ENCODE measurements at places on chromosomes 2 and 18.

GRCh38 chr2:231633241-231633976 lies 40.7 kb downstream of the TEX44 start:
- DNase-seq = no peak

DNA sequence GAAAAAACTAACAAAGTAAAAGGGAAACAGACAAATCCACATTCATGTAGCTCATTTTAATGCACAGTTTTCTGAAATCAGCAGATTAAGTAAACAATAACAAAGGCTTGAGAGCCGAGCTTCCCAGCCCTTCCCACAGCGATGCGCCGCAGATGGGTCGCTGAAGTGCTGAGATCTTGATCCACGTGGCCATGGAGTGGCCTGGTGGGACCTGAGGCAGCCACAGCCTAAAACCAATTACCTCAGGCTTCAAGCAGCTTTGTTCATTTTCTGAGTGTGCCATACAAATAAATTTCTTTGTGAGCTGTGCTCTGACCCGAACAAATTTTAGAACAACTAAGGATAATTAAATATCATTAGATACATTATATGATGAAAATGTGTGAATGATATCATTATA lies 25.6 kb upstream of the CYRIA start:
- DNase-seq = no peak

DNA sequence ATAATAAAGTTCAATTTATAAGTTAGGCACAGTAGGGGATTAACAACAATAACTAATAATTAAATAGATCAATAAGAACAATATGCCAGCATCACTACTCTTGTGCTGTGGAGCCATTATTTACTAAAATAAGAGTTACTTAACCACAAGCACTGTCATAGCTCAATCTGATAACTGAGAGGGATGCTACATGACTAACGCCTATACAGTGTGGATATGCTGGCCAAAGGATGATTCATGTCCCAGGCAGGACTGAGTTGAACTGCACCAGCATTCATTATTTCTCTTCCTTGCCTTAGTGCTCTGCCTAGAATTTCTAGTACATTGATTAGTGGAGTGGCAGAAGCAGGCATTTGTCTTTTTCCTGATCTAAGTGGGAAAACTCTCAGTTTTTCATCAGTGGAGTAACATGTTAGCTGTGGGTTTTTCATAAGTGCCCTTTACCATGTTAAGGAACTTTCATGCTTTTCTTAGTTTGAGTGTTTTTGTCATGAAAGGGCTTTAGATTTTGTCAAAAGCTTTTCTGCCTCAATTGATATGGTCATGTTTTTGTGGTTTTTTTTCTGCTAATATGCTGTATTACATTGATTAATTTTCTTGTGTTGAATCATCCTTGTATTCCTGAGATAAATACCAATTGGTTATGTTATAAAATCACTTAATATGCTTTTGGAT lies 21.7 kb downstream of the KIAA1328 start:
- no peak for DNase-seq

- no peak for DNase-seq
These were observed 129.5 kb downstream of the PAX3 start for GRCh38 chr2:222169346-222169745.

GRCh38 chr2:225040142-225040541 lies 2.1 kb downstream of the DOCK10 start:
- DNase-seq = no peak

GRCh38 chr18:52367953-52368742 lies 28.2 kb downstream of the DCC start:
- no peak for DNase-seq

DNA sequence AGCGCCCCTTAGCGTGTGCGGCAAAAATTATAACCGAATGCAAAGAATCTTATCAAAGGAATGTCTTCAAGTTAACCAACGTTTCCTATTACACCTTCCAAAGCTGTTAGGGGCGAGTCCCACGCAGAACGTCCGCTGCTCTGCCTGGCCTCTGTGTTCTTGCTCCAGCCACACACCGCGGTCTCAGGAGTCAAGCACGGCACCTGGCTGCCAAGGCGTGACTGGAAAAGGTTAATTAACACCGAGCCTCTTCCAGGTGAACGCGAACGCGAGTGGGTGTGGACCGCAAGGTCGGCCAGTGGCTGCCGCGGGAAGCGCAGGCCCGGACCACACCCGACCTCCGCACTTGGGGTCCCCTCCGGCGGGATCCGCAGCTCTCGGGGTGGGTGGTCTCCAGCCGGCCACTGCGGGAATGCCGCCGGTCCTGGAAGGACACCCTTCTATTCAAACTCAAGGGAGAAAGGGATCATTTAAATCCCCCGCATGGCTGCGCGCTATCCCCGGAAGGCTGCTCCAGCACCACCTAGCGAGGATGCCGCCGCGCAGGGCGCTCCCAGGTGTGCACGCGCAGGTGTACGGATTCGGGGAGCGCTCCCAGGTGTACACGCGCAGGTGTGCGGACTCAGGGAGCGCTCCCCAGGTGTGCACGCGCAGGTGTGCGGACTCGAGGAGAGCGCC lies 830 bp downstream of the CYB5A start:
- no peak for DNase-seq

GRCh38 chr2:28311660-28312249 lies 80.9 kb upstream of the FOSL2 start:
- no peak for DNase-seq

GRCh38 chr2:25787020-25787419 lies 91.3 kb downstream of the ASXL2 start:
- no peak for DNase-seq

DNA sequence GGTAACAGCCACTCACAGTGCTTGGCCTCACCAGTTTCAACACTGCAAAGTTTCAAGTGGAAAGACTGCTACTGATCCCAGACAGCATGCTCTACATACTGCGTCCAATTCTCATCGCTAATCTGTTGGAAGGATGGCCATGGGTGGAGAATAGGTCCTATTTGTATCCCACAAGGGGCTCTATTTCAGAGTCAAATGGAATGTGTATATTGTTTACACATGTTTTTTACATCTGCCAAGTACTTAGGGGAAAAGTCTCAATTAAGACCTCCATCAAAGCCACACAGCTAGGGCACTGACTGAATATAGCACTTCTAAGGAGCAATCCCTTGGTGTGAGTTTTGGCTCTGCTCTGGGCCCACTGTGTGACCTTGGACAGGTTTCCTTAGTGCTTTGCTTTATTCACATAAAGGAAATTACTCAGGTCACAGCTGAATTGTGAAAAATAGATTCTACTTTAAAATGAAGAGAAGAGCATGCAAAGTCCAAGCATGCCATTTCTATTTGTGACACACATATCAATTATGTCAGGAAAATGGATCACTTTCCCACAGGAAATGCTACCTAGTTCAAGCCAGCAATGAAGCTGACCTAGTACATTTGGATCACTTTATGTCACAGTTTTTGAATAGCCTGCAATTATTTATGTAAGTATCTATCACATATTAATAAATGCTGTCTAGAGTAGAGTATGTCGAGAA lies 112.9 kb upstream of the STK17B start:
- no peak for DNase-seq

- no peak for DNase-seq
These were observed 40.6 kb upstream of the SNED1 start for GRCh38 chr2:240957656-240958365.

- no peak for DNase-seq
These were observed 34.6 kb downstream of the ADCY3 start for GRCh38 chr2:24885221-24886125.

DNA sequence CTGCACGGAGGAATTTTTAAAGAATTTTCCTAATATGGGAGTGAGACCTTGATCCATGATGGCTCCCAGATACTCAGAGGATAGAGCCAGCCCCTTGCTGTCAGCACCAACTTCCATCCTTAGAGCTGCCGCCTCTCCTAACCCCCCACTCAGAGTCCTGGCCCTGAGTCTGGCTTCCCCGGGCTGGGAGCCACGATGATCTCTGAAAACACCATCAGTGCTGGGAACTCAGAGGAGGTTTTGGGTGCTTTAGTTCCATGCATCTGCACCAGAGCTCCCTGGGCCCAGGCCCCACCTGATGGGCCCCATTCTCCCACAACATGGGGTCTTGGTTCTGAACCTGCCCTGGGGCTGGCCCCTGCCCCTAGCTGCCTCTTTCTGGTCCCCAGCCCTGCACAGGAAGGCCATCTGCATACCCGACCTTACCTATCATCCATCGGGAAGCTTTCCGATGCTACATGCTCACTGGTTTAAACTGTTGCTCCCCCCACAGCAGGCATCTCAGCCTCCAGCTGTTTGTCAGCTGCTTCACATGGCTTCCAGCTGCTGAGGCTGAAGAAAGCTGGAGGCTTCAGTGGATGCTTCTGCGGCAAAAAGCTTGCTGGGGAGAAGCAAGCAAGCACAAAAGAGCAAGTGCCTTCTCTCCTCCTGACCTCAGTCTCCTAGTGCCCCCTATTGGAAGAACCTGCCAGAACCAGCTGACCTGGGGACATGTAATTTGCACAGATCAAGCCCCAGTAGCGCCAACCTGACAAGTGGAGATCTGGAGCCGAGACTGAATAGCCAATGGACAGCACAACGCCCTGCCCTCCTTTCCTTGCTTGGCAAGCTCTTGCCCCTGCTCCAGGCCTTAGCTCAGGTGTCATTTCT lies 24.2 kb upstream of the RHOB start:
- DNase-seq = no peak

DNA sequence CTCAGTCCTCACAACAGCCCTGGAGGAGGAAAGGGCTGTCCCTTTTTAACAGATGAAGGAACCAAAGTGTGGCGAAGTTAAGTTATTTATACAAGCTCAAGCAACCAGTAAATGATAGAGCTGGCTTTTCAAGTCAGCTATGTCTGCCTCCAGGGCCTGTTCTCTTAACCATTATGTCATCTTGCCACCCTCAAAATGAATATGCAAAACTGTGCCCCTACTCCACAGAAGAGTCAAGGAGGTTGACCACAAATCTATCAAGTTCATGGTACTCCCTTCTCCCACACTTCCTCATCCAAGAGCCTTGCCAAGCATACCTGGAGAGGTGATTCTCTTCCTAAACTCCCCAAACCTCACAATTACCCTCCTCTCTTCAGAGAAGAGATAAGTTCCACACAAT lies 37.3 kb upstream of the CREB1 start:
- no peak for DNase-seq

GRCh38 chr2:233999182-233999581 lies 51.3 kb upstream of the SPP2 start:
- DNase-seq = no peak

DNA sequence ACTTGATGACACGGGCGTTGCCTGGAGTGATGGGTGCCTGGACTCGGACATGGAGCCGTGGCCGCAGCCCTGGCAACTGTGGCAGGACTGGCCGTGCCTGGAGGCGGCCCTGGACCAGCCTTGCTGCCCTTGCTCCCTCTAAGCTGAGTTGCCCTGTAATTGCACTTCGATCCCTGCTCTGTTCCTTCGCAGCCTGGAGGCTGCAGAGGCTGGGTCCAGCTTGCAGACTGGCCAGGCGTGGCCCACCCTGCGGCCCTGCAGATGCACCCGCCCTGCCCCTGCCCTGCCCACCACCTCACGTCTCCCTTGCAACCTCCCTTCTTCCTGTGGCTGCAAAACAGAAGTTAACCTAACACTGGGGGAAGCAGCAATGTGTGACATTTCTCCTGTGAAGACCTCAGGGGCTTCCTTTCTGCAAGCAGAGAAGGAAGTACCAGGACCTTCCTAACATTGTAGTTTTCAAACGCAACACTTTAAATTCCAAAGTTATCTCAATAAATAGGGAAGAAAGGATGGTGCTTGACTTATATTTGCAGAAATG lies 174.6 kb upstream of the TPO start:
- DNase-seq = no peak

DNA sequence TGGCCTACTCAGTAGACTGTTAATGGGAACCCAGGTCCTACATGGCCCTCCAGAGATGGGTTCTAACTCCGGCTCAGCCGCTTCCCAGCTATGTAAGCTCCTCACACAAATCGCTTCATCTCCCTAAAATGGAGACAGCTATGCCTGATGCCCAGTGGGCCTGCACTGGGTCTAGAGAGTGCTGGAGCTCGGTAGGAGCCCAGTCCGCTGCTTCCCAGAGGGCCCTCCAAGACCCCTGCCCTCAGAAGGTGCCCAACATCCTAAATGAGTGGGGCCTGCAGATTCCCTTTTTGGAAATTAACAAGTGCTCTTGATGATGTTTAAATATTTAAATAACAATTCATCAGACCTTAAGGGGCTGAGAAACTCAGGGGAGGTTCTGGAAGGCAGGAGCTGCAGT lies 47.1 kb downstream of the HS1BP3 start:
- DNase-seq = no peak

DNA sequence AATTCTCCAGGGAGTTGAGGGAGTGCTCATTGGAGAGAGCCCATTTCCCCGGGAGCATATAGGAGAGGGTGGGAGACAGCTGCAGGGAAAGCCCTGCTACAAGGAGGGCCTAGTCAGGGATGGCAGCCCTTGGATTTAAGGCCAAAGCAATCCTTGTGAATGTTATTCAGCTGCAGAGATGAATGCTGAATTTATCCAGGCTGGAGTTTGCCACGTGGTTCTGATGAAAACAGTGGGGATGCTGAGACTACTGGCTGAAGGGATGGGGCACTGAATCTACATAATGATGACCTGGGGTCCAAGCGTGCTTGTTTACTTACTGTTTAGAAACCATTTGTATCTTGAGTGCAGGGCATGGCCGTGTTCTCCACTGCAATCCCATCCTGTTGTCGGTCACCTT lies 35.6 kb upstream of the RNF149 start:
- DNase-seq = no peak

- DNase-seq = no peak
These were observed 3.6 kb upstream of the MC2R start for GRCh38 chr18:13918898-13919297.

- no peak for DNase-seq
These were observed 36.7 kb downstream of the TRABD2A start for GRCh38 chr2:84844141-84844540.

DNA sequence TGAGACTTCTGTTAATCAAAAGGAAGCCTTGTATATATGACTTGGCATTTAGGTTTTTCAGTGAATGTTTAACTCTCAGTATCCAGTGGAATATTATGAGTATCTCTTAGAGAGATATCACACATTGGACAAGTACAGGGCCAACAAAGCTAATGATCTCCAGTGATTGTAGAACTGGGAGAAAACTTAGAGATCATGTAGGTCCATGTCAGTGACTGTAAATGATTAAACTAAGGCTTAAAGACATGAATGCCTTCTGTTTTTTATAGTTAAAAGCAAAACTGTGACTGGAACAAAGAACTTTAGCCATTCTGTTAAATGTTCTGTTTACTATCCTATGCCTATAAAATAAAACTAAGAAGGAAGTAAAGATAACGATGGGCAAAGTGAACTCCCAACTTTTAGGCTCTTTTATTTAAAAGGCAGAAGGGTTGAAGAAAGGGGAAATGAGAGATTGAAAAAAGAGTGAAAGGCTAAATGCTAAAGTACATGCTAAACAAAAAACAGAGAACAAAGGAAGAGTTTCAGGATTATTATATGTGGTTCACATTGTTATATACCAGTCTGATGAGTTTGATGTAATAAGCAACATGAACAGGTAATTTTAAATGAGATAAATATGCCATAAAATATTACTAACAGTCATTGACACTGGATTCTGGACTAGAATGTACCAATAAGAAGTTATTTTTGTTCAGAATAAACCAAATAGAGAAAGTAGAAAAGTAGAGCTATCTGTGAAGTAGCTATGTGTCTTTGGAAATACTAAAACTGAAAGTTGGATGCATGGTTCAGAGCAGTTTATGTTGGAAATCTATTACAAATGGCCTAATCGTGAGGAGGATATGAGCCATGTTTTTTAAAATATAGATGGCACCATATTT lies 37.1 kb upstream of the TNFRSF11A start:
- no peak for DNase-seq
